Heart right ventricle (tissue), 16 donors: ENCODE measurements at places on chromosomes 2 and 18. TPM values are rescaled to one million over a fixed set of nuclear protein-coding genes. Genes with fewer than 3 reads are reported as not detected.

GRCh38 chr2:25377822-25378421 is 36.2 kb upstream of the DNMT3A start:
- no peak for DNase-seq
- no peak overlapping the region for H3K4me3 ChIP-seq
- no peaks in the 10 kb centered on the region for H3K36me3 ChIP-seq
- peaks cover 14% of the 10 kb centered on the region for H3K4me1 ChIP-seq
- H3K27ac ChIP-seq, result no peak overlapping the region

The DCC gene
- total RNA-seq, result not detected

DNA sequence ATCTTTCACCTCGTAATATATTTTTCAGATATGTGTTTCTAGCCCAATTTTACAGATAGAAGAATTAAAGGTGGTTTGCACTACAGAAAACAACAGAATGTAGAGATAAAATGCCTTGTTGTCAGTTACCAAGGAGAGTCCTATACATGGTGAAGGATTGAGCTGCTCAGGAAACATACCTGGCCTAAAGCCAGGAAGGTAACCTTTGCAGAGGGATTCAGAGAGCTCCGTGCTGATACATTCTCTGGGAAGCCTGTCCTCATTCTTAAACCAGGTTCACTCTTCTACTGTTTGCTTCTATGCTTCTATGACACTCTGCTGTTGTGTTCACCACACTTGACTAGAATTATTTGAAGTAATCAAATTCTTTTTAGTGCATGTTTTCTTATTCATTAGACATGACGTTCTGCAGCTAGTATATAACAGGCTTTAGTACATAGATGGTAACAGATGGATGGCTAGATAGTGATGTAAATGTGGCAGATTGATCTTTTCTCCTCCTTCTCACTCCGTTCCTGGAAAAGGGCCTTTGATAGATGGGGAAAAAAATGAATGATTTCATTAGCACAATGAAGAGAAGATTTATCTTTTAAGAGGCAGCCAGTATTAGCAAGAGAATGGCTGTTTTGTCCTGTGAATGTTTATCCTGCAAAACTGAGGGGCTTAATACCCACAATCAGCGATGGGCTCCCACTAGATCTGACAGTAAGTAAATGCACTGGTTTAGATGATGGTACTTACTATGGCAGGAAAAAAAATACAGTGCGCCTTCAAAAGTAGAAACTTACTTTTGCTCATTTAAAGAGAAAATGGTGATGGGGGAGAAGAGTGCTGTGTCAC is 589.6 kb upstream of the FAM98A start:
- no peaks in the 10 kb centered on the region for H3K4me1 ChIP-seq
- H3K4me3 ChIP-seq, result no peak overlapping the region

- H3K27ac ChIP-seq, result no peak overlapping the region
- no peak for DNase-seq
- H3K4me3 ChIP-seq, result no peak overlapping the region
- no peaks in the 10 kb centered on the region for H3K27me3 ChIP-seq
- H3K4me1 ChIP-seq, result no peaks in the 10 kb centered on the region
- H3K36me3 ChIP-seq, result no peaks in the 10 kb centered on the region
Measured at GRCh38 chr2:104502901-104503300, 351.0 kb upstream of the POU3F3 start.

- H3K4me1 ChIP-seq, result peaks cover 63% of the 10 kb centered on the region
- H3K4me3 ChIP-seq, result no peak overlapping the region
- no peaks in the 10 kb centered on the region for H3K27me3 ChIP-seq
- no peaks in the 10 kb centered on the region for H3K36me3 ChIP-seq
- H3K27ac ChIP-seq, result no peak overlapping the region
- no peak for DNase-seq
Measured at GRCh38 chr18:76412010-76412817, 82.8 kb downstream of the ZNF516 start.

GRCh38 chr2:67808112-67808511 is 254.7 kb downstream of the C1D start:
- H3K4me1 ChIP-seq, result no peaks in the 10 kb centered on the region
- H3K36me3 ChIP-seq, result no peaks in the 10 kb centered on the region
- H3K27ac ChIP-seq, result no peak overlapping the region
- H3K4me3 ChIP-seq, result no peak overlapping the region
- H3K27me3 ChIP-seq, result no peaks in the 10 kb centered on the region

DNA sequence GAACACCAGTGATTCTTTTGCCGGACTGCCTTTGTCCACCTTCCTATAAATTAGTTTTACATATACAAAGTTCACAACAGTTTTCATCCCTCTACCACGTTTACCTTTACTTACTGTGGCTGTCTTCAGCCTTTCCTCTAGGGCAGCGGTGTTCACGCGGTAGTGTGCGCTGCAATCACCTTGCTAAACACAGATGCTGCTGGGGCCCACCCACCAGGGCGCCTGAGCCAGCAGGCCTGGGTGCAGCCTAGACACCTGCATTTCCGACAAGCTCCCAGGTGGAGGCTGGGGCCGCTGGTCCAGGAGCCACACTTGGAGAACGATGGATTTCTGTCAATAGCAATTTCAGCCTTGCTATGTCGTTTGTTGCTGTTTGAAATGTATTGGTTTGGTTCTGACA is 83.1 kb downstream of the NDUFA10 start:
- no peak overlapping the region for H3K4me3 ChIP-seq
- no peaks in the 10 kb centered on the region for H3K27me3 ChIP-seq

DNA sequence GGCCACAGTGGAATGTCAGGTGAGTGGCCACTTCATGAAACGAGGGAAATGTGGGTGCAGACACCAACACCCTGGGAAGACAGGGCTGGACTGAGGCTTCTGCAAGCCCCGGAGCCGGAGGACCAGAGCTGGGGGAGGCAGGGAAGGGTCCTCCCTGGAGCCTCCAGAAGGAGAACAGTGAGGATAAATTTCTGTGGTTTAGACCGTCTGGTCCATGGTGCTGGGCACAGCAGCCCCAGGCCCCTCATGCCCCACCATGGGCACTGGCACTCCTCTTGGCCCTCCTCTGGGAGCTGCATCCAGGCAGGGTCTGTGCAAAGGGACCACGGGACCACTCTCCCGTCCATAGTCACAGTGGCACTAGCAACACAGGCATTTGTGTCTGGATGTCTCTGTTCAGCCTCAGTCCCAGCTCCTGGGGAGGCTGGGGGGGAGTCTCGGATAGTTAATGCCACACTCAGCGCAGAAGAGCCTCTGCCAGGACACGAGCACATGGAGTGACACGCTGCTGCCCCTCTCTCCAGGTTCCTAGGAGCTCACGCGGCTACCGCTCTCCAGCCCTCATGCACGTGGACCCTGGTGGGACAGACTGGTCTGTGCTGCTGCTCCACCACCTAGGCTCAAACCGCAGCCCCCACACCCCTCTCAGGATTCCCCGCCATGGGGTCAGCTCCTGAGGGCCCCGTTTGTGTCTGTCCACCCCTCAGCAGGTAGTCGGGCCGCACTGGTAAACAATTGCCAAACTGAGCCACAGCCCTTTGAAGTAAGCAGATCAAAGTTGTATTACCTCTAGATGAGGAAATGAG is 305.9 kb upstream of the SALL3 start:
- no peaks in the 10 kb centered on the region for H3K36me3 ChIP-seq
- DNase-seq, result no peak
- H3K4me3 ChIP-seq, result no peak overlapping the region
- no peaks in the 10 kb centered on the region for H3K4me1 ChIP-seq

DNA sequence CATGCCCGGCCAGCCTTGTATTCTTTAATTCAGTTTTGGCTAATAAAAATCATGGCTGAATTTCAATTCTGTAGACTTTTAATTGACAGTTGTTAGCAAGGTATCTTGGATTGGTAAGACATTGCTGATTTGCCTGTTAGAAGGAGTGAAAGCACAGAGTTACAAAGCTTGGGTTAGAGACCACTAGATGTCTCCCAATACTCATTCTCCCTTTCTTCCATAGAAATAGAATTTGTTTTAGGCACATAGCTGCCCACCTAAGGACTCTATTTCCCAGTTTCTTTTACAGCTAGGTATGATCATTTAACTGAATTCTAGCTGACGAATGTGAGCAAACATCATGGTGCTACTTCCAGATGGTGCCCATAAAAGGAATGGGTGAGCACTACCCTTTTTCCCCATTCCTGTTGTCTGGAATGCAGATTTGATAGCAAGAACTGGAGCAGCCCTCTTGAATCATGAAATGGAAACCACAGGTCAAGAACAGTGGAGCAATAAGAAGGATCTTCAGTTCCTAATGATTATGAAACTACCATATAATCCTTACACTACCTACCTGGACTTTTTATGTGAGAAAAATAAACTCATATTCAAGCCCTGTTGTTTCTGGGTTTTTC is 17.5 kb downstream of the PECR start:
- H3K27me3 ChIP-seq, result no peaks in the 10 kb centered on the region
- H3K36me3 ChIP-seq, result peaks cover 33% of the 10 kb centered on the region
- no peak overlapping the region for H3K27ac ChIP-seq
- no peak overlapping the region for H3K4me3 ChIP-seq
- no peak for DNase-seq

DNA sequence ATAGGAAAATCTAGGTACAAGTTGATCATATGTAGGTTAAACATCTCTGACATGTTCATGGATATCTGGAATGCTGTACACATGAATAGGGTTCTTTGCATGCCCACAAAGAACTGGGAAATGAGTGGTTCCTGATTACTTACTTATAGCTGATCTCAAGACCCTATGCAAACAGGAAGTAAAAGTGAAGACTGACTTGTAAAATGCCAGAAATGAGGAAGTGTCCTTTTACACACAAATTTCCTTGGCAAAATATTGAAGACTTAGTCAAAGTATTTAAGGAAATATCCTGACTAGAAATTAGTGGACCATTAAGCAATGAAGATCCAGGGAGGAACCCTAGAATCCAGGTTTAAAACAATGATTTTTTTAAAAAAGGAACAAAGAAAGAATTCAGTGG is 203.7 kb upstream of the DLGAP1 start:
- H3K4me1 ChIP-seq, result no peaks in the 10 kb centered on the region
- no peak for DNase-seq
- no peaks in the 10 kb centered on the region for H3K36me3 ChIP-seq
- no peak overlapping the region for H3K4me3 ChIP-seq
- H3K27me3 ChIP-seq, result no peaks in the 10 kb centered on the region

DNA sequence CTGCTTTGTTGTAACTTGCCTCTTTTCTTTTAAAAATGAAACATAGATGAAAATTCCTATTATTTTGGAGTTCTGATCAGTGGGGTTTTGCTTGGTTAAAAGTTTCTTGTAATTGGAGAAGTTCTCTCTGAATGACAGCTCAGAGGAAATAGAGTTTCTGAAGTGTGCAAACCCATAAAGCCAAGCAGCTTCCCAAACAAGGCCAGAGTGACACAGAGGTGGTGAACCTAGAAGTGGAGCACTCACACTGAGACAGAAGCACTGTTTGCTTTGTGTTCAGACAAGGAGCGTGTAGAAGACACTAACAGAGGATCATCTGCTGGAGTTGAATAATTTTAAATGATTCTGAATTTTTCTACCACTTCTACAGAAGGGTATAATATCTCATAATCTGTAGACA is 49.2 kb downstream of the FBXO48 start:
- H3K4me1 ChIP-seq, result no peaks in the 10 kb centered on the region
- DNase-seq, result no peak
- no peak overlapping the region for H3K4me3 ChIP-seq

- no peak overlapping the region for H3K4me3 ChIP-seq
- H3K27me3 ChIP-seq, result no peaks in the 10 kb centered on the region
- peaks cover 15% of the 10 kb centered on the region for H3K4me1 ChIP-seq
- DNase-seq, result no peak
Measured at GRCh38 chr18:70332694-70333093, 43.8 kb downstream of the SOCS6 start.

GRCh38 chr2:124559236-124559635 is 534.1 kb downstream of the CNTNAP5 start:
- no peak overlapping the region for H3K27ac ChIP-seq
- no peak for DNase-seq
- H3K4me1 ChIP-seq, result no peaks in the 10 kb centered on the region
- no peaks in the 10 kb centered on the region for H3K27me3 ChIP-seq
- no peak overlapping the region for H3K4me3 ChIP-seq

- H3K27me3 ChIP-seq, result no peaks in the 10 kb centered on the region
- H3K27ac ChIP-seq, result peak overlapping the region; percentile 22
- H3K36me3 ChIP-seq, result no peaks in the 10 kb centered on the region
- H3K4me3 ChIP-seq, result no peak overlapping the region
- no peak for DNase-seq
- peaks cover 18% of the 10 kb centered on the region for H3K4me1 ChIP-seq
Measured at GRCh38 chr2:37569986-37570679, 101.3 kb downstream of the CDC42EP3 start.

The PDCD1 gene
- total RNA-seq, result 3.4 TPM

The SULT1C3 gene
- total RNA-seq, result not detected

DNA sequence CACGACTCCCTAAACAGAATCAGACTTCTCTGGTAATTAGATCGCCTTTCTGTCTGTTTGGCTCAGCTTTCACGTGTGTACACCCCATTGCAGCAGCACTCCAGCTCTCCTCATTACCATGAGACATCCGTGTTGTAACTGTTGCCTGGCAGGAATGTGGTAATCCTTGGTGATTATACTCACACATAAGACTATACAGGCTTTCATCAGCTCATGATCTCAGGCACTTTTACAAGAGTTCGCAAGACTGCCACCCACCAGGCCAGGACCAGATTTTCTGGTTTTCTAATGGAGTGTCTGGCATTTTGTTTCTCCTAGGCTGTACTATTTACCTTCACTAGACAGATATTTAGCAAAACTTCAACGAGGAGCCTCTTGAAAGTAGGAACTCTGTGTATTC is 50.2 kb downstream of the ACVR1 start:
- H3K4me1 ChIP-seq, result peaks cover 17% of the 10 kb centered on the region
- no peak for DNase-seq
- no peak overlapping the region for H3K27ac ChIP-seq
- H3K27me3 ChIP-seq, result no peaks in the 10 kb centered on the region
- H3K36me3 ChIP-seq, result no peaks in the 10 kb centered on the region
